Activated naive CD4-positive, alpha-beta T cell treated with anti-CD3 and anti-CD28 coated beads, Interleukin-2, amount 50 U/mL, for 72 hours (primary cell): ENCODE measurements at places on chromosomes 6 and 20.

- no peak for DNase-seq
Measured at GRCh38 chr6:153873541-153873940, 165.5 kb upstream of the OPRM1 start.

GRCh38 chr6:108497883-108498282 is 62.8 kb upstream of the FOXO3 start:
- DNase-seq: no peak

- no peak for DNase-seq
Measured at GRCh38 chr6:170202416-170203135, 88.3 kb downstream of the DLL1 start.

GRCh38 chr6:25508051-25508450 is 144.0 kb upstream of the SCGN start:
- no peak for DNase-seq

- peak; percentile 66 for DNase-seq
Measured at GRCh38 chr20:59006864-59007664, at the start of gene CTSZ. CTSZ (minus strand) TSS chr20:59007254; CDS start chr20:59007128, 126 bp downstream.

- no peak for DNase-seq
Measured at GRCh38 chr6:141244366-141244765, 888.4 kb upstream of the GJE1 start.

DNA sequence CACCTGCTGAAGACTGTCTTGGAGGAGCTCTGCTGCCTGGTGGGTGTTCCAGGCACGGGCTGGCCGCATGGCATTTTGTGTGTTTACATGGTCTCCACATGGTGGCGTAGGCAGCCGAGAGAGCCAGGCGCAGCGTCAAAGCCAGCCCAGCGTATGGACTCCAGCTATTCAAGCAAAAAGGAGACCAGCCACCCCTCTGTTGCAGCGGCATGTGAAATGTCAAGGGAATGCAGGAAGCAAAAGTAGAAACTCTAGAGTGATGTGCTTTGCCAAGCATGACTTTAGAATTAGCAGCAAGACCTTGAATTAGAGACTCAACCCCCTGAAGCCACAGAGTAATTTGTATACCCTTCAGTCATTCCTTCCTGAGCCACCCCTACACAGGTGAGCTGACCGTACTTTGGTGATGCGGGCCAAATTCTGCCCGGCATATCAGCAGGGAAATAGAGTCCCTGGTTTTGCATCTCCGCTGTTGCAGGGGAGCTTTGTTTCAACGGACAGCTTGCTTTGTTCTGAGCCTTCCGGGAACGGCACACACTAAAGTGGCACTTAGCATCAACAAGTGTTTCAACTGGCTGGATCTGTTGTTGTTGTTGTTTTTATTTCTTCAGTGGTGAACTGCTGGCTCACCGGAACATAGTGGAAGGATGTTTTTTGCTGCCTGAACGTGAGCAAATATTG is 48.5 kb downstream of the FNDC1 start:
- DNase-seq: peak; percentile 17

DNA sequence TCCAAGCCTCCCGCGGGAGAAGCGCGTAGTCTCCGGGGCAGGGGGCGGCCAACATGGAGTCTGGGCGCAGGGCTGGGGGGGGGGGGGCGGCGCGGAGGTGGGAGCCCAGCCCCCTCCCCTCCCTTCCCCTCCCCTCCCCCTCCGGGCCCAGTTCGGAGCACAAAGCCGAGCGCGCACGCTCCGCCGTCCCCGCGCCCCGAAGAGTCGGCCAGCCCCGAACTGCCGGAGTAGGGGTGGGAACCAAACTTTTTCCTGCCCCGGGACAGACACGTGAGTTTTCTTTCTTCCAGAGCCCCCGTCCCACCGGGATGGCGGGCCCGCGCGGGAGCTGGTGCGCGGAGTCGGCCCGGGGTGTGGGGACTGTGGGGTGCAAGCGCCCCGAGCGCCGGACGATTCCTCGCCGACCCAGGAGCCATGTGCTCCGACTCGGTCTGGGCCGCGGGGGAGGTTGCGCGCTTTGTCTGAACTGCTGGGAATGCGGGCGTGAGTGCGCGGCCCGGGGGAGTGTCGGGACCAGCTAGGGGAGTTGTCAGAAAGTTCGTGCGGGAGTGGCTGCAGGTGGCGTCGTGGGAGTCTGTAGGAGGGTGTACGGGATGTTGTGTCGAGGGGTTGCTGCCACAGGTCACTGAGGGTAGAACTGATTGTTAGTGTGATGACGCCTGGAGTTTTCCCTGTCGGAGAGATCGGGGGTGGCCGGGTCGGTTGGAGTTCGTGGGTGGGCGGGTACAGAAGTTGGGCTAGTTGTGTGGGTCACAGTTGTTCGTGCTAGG is 1.2 kb downstream of the TGIF2 start:
- DNase-seq: peak; percentile 46

GRCh38 chr20:63606686-63607085 is 20.2 kb downstream of the GMEB2 start:
- no peak for DNase-seq

DNA sequence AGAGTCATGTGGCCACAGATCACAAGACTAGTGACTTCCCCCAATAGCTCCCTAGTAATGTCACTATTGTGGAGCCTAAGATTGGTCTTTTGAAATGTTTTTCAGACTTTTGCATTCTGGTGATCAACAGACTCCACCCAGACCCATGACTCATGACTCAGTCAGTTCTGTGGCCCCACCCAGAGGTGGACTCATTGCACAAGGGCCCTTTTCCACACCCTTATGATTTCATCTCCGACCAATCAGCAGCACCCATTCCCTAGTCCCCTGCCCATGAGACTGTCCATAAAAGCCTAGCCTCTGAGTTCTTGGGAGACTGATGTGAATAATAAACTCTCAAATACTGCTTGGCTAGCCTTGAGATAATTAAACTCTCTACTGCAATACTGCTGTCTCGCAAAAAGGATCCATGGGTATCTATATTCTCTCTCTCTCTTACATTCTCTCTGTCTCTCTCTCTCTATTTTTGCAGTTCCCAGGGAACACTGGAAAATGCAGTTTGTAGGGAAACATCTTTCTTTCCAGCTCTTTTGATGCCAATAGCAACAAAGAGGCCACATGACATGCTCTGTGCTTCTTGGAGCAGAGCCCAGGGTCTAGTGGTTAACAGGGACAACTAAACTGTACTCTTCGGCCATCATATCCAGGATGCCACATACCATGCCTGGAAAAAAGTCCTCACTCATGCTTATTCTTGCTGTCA is 71.3 kb upstream of the IYD start:
- no peak for DNase-seq

- no peak for DNase-seq
Measured at GRCh38 chr6:114020196-114020595, 49.2 kb upstream of the HDAC2 start.

GRCh38 chr6:125868252-125868651 is 77.5 kb downstream of the NCOA7 start:
- no peak for DNase-seq

DNA sequence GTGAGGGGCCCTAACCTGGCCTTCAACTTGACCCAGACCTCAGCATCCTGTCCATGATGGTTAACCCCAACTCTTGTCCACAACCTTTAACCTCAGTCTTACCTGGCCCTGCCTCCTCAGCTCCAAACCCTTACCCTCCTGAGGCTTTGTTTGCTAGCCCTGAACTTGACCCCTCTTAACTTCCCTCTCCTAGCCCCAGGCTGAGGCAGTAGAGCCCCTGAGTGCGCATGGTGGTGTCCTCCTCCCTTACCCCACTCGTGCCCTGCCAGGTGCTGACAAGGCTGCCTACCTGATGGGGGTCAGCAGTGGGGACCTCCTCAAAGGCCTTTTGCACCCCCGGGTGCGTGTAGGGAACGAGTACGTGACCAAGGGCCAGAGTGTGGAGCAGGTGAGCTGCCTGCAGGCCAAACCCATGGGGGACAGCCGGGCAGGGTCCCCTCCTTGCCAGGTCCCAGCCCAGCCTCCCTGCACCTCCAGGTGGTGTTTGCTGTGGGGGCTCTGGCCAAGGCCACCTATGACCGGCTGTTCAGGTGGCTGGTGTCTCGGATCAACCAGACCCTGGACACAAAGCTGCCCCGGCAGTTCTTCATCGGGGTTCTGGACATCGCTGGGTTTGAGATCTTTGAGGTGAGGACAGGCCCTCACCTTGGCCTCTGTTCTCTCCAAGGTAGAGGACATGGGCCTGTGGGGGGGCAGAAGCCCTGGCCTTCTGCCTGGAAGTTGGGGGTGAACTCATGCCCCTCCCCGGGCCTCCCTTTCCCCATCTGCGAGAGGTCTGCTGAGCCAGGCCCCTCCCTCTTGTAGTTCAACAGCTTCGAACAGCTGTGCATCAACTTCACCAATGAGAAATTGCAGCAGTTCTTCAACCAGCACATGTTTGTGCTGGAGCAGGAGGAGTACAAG is 31.9 kb downstream of the MYH7B start:
- no peak for DNase-seq

GRCh38 chr6:70413992-70414494 is 735 bp downstream of the FAM135A start:
- DNase-seq: peak; percentile 4

DNA sequence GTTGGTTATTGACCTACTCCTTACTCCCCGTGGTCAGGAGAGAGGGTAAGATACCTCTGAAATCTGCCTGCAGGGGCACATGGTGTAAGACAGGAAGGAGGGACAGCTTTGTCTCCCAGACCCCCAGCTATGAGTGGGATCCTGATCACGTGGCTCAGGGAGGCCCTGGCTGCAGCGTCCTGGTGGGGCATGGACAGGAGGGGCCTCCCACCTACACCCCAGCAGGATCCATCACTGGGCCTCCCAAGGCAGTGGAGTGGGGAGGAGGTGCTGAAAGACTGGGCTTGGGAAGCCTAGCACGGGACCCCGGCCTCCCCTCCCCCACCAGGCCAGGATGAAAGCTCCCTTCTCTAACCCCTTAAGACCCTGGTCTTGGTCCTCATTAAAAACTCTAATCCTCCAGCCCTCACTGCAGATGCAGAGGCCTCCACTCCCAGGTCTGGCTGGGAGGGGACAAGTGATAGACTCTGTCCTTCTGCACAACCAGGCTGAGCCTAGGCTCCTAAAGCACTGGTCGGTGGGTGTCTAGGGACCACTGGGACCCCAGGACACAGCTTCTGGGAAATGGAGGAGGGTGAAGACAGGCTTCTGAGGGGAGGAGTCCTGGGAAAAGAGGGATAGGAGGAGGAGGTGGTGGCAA is 29.6 kb upstream of the VEGFA start:
- DNase-seq: no peak

DNA sequence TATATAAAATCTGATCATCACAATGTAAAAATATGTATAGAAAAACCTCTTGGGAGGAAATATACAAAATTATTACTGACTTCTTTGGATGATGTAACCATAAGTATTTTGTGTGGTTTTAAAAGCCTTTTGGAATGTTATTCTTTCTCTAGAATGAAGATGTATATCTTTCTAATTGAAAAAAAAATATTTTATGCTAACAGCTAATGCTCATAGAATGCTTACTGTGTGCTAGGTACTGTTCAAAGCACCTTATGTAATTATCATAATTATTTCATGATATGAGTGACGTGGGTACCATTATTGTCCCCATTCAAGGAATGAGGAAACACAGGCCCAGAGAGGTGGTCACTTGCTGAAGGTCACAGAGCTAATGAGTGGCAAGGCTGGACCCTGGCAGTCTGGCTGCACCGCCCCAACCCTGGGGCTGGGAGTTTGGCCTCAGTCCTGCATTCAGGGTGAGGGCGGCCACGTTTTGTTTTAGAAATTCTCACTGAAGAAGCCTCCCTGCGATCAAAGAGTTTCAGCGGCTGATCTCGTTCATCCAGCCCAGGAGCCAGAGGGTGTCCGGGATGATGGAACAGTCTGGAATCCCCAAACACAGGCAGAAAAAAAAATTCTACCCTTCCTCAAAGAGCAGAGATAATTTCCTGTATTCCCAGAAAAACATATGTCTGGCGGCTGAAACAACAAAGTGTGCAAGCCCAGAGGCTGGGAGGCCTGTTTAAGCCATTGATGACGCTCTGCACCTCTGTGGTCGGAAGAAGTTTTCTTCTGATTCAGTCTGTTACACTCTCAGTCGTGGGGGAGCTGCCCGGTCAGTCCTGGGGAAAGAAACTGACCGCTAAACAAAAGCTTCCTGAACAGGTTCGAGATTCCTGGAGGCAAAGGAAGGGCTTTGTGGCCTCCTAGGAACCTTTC is 37.3 kb downstream of the TFEB start:
- DNase-seq: no peak

GRCh38 chr6:155115893-155116570 is 120.9 kb downstream of the TIAM2 start:
- DNase-seq: no peak

DNA sequence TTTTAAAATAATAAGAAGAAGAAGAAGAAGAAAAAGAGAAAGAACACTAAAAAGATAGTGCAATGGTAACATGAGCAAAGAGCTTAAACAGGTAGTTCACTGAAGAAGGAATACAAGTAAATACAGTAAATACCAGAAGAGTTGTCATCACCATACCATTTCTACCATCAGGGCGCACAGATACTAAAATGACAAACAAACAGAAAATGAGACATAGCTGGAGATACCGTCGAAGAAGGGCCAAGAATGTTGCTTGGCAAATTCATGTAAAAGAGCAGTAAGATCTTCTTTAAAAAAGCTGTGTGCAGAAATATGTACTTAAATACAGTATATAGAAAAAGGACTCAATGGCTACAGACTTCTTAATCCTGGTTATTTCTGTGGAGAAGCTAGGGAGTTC is 20.7 kb upstream of the TFAP2C start:
- DNase-seq: no peak

- no peak for DNase-seq
Measured at GRCh38 chr6:44192428-44193041, 24.2 kb upstream of the MYMX start.

DNA sequence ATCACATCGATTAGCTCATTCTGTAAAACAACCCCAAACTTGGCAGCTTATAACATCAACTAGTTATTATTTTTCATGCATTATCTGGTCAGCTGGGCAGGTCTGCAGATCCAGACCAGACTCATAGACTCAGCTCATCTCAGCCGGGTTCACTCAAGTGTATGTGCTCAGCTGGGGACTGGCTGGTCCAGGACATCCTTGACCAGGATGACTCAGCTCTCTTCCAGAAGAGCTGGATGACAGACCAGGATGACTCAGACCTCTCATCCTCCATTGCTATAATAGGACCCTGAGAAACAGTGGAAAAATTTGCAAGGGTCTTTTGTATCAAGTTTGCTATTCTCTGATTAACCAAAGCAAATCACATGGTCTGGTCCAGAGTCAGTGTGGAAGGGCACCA is 312.5 kb upstream of the PLCB4 start:
- DNase-seq: no peak

DNA sequence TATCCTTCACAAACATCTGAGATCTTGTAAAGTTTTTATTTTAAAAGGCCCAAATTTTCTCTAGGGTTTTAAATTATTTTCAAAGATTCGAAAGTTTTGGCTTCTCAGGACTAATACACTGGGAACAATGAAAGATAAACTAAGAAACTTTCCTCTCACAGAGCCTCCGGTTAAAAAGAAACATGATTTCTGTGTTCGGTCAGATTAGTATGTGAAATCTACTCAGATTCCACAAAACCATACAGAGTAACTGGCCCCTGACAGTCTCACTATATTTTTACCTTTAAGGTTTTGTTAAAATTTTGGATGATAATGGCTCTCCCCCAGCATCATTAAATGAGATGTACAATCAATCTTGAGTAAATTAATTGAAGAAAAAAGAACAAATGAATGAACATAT is 471.0 kb downstream of the COL12A1 start:
- no peak for DNase-seq
